ENCODE measurements at places on chromosomes 6 and 20.

DNA sequence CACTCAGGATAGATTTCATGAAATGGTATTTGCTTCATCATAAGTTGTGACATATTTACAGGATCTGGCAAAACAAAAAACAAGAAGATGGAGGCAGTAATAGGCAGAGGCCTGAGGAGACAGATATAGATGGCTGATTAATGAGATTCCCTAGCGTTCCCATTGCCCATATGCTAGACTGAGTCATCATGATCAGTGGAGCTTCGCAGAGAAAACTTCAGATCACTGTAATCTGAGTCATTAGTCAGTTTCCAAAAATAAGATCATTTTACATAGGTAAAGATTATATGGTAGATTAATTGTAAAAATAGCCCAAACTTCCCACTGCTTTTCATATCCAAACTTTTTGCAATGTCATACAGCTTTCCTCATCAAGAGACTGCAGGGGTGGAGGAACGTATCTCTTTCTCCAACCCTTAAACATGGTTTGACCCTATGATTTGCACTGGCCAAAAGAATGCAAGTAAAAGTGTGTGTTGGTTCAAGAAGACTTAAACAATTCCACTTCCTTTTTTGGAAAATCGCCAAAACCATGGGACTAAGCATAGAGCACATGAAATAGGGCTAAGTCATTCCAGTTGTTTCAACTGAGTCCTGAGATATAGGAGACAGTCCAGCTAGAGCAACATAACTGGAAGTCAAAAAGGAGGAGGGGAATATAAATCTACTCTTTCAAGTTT lies 626.0 kb downstream of the RNF144B start:
- no peak for DNase-seq

GRCh38 chr20:10762216-10762615 lies 88.4 kb upstream of the JAG1 start:
- no peak for DNase-seq

GRCh38 chr6:100163035-100163434 lies 169.0 kb upstream of the MCHR2 start:
- DNase-seq = no peak

GRCh38 chr6:22471132-22471690 lies 98.2 kb upstream of the HDGFL1 start:
- DNase-seq = no peak

GRCh38 chr6:129133770-129134192 lies 250.8 kb downstream of the LAMA2 start:
- no peak for DNase-seq

- no peak for DNase-seq
These were observed 16.4 kb upstream of the MAS1 start for GRCh38 chr6:159874435-159874834.

- DNase-seq = no peak
These were observed 97.4 kb upstream of the RNF24 start for GRCh38 chr20:4112481-4113421.

All from activated CD4-positive, alpha-beta T cell treated with anti-CD3 and anti-CD28 coated beads, Interleukin-2, amount 50 U/mL, for 1 hour (primary cell).